ENCODE measurements at places on chromosomes 5 and 9.

DNA sequence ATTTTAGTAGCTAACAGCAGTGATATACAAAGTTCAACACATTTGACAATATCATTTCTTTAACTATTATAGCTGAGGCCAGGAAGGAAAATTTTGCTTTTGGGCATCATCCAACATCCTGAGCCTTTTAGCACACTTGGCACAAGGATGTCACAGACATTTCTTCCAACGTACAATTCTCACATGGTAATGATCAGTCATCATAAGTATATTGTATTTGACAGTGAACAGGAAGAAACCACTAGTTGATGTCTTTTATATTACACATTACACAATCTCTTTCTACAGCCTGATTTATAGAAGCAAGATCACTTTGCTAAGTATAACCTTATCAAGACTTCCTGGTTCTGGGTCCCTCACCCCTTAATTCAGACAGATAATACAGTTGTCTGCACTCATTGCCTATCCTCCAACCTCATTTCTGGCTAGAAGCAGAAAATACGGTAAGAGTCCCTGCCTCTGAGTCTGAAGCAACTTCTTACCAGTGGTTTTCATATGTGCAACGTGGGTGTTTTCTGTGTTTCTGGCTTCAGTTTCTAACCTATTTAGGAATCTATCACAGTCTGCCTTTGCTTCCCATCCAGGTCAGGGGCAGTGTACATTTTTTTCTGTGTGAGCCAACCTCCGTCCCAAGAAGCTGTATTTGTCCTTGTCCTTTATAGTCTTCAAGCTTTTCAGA lies 167.8 kb downstream of the PAM start:
- DNase-seq = no peak

DNA sequence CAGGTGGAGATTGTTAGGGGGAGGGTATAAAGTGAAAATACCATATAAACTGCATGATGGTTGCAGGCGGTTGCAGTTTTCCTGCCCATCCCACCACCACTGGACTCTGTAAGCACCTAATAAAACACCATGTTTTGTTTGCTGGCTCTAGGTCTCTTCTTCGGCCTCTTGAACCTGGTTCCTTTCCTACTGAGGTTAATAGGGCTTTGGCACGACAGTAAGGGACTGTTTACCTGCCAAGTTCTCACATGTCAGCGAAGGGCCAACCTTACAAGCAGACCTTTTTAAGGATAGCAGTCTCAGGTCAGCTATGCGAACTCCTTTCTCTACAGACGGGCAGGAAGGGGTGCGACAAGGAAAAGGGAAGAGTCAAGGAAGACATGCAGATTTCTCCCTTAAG lies 3.4 kb upstream of the RFESD start:
- no peak for DNase-seq

GRCh38 chr5:168274406-168274805 lies 17.0 kb upstream of the WWC1 start:
- no peak for DNase-seq

- no peak for DNase-seq
Observed at GRCh38 chr9:130183133-130183762, 11.0 kb downstream of the NCS1 start.

GRCh38 chr9:121972501-121972981 lies 120.6 kb downstream of the TTLL11 start:
- no peak for DNase-seq

GRCh38 chr5:100430268-100431195 lies 104.6 kb upstream of the FAM174A start:
- DNase-seq = peak; percentile 1

DNA sequence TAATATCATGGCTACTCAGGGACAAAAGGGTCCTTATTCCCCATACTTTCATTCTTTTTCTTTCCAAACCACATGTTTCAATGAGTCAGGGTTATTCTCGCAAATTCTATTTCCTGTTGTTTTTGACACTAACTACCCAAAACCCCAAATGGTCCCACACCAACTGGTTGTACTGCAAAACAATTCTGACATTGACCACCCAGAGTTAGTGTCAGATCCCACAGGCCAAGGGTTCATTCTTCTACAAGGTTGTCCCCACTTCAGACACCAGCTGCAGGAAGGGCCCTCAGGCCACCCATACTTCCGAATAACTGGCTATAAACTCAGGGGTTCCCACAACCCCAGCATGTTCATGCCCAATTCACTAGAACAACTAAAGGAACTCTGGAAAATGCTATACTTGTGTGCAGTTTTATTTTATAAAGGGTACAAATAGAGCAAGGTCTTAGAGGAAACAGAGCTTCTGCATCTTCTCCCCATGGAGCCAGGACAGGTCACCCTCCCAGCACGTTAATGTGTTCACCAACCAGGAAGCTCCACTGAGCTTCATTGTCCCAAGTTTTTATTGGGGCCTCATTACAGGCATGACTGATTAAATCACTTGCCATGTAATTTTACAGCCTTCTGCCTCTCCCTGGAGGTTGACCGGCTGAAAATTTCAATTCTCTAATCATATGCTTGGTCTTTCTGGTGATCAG lies 334.8 kb downstream of the DRD1 start:
- DNase-seq = no peak

DNA sequence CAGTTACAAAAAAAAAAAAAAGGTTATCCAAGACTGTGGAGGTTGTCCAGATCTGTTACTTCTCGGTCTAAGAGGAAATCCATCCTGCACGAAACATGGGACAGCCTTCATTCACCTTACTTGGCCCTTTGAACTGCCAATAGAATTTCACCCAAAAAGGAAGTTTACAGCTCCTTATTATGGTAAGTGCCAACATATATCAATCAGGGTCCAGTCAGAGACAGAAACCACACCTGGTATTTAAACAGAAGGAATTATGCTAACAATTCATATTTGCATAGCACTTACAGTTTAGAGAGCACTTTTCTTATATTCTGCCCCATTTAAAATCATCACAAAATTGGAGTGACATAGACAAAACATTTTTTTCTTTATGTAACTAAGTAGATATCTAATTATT lies 93.6 kb upstream of the PTPN3 start:
- DNase-seq = no peak

GRCh38 chr5:82925061-82925411 lies 152.2 kb downstream of the TMEM167A start:
- no peak for DNase-seq

DNA sequence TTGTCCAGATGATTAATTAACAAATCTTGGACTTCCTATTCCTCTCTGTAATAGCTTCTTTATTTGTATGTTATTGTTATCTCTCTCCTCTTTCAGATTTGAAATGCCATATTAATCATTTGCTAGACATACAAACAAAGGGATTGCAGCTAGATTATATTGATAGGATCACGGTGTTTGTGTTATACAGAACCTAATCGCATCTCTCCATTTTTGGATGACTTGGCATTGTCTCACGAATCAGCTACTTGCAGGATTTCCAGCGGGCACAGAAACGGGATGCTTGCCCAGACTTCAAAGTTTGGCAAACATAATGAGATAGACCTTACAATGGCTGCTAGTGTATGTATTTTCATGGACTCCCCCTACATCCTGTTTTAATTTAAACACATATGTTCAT lies 368.1 kb downstream of the TLE4 start:
- DNase-seq = no peak

DNA sequence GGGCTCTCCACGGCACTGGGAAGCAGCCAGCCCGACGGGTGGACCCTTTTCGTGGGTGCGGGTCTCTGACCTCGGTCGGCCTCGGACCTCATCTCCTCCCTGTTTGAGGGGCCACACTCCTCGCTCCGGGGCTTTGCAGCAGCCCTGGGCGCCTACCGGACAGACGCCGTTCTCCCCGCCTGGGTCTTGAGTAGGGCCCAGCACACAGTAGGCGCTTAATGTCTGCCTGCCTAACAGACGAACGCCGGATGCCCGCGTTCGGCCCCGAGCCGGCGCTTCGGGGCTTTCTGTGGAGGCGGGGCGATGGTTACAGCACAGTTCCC lies 842 bp upstream of the GTF3C5 start:
- DNase-seq = no peak

DNA sequence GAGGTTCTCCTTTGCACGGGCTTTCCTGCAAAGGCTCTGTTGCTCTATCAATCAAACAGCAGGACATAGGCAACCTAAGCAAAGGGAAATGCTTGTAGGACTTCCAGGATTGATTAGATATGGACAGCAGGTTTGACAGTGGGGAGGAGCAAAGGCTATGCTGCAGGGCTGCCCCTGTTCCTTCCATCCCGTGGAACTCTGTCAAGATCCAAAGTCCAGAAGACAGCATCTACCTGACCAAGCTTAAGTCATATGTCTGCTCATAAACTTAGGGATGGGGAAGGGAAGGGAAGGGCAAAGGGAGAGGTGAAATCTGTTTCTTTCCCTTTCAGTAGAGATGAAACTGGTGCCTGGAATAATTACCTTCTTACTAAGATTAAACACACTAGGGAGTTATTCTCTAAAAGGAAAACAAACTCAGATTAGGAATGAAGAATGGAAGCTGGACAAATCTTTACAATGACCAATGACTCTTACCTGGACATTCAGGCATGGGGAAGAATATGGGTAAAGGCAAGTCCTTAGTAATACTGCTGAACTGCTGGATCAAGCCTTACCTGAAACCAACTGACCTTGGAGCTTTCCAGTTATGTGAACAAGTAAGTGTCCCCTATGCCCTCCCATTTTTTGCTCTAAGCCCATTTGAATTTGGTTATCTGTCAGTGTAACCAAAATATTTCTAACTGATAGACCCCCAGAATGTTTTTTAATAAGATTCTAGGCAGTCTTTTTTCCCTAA lies 8.4 kb upstream of the ACOT12 start:
- DNase-seq = no peak

- DNase-seq = no peak
Observed at GRCh38 chr9:123335193-123335985, 20.6 kb upstream of the CRB2 start.

DNA sequence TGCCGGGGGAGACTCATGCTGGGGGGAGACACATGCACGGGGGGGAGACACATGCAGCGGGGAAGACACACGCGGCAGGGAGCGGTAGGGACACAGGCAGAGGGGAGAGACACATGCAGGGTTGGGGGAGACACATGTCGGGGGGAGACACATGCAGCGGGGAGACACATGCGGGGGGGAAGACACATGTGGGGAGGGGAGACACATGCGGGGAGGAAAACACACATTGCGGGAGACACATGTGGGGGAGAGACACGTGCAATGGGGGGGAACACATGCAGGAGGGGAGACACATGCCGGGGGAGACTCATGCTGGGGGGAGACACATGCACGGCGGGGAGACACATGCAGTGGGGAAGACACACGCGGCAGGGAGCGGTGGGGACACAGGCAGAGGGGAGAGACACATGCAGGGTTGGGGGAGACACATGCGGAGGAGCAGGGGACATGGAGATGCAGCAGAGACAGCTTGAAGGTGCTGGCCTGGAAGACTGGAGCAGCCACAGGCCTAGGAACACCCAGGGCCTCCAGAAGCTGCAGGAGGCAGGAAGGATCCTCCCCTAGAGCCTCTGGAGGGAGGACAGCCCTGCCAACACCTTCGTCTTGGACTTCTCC lies 20.3 kb upstream of the OLFM1 start:
- DNase-seq = no peak

GRCh38 chr5:163619273-163619934 lies 114.0 kb downstream of the MAT2B start:
- DNase-seq = no peak

GRCh38 chr9:14616188-14616982 lies 76.8 kb downstream of the ZDHHC21 start:
- no peak for DNase-seq

- DNase-seq = no peak
Observed at GRCh38 chr5:396531-396961, 46.4 kb upstream of the EXOC3 start.

DNA sequence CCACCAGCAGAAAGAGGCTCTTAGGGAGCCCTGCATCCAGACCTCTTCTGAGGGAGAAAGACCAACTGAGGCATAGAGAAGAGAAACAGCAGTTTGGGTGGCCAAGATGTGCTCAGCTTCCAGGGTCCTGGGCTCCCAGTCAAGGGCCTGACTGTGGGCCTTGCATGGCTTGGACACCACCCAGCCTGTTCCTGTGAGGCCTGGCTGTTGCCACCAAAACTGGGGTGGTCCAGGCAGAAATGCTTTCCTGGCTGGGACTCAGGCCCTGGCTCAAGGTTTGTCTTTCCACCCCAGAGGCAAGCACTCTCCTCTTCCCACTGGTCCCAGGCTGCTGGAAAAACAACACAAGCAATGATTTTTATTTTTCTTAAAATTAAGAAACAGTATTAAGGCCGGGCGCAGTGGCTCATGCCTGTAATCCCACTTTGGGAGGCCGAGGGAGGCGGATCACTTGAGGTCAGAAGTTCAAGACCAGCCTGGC lies 13.3 kb downstream of the MYOZ3 start:
- no peak for DNase-seq

DNA sequence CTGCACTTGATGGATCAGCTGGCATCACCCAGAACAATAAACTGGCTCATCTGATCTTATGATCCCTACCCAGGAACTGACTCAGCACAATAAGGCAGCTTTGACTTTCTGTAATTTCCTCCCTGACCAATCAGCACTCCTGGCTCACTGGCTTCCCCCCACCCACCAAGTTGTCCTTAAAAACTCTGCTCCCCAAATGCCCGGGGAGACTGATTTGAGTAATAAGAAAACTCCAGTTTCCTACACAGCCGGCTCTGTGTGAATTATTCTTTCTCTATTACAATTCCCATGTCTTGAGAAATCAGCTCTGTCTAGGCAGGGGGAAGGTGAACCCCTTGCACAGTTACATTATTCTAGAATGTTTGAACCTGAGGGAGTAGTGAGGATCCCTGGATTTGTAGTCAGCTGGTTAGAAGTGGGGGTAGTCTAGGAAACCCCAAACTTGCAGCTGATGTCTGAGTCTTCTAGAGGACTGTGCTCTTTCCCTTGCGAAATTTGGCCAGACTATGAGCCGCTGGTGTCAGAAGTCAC lies 111.7 kb upstream of the NEK6 start:
- no peak for DNase-seq

GRCh38 chr5:53191548-53192165 lies 82.1 kb upstream of the MOCS2 start:
- DNase-seq = no peak

DNA sequence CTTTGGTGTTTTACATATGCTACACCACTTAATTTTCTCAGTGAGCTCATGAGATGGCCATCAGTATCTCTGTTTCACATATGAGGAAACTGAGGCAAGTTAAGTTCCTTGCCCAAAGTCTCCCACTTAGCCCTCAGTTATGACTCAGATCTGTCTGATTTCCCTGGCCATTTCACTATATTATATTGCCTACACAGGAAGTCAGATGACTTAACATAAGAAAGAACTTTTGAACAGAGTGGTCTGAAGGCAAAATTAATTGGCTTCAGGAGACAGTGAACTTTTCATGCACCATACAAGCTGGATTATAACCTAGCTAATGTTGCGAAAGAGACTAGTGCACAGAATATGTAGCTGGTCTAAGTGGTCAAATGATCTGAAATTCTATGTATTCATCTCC lies 221.6 kb downstream of the NFIB start:
- no peak for DNase-seq

DNA sequence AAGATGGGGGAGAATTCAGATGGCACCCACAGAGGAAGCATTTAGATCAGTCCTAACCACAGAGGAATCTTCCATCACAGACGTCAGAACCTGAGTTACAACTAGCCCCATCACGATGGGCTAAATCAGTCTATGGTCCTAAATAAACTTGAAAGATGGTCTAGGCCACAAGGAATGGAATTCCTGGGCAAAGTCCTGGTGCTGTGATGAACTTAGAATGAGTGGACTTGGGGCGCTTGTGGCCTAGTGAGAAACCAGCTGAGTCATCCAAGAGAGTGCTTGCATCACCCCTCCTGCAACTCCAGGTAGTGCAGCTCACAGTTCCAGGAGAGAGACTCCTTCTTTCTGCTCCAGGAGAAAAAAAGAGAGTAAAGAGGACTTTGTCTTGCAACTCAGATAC lies 722.9 kb upstream of the RGMB start:
- DNase-seq = no peak

All from stimulated activated CD8-positive, alpha-beta memory T cell treated with anti-CD3 and anti-CD28 coated beads, Interleukin-4, amount 100 ng/mL, for 1 hour (primary cell).